Spleen (tissue), 13 donors: ENCODE measurements at places on chromosomes 11 and 22. TPM values are rescaled to one million over a fixed set of nuclear protein-coding genes. Genes with fewer than 3 reads are reported as not detected.

DNA sequence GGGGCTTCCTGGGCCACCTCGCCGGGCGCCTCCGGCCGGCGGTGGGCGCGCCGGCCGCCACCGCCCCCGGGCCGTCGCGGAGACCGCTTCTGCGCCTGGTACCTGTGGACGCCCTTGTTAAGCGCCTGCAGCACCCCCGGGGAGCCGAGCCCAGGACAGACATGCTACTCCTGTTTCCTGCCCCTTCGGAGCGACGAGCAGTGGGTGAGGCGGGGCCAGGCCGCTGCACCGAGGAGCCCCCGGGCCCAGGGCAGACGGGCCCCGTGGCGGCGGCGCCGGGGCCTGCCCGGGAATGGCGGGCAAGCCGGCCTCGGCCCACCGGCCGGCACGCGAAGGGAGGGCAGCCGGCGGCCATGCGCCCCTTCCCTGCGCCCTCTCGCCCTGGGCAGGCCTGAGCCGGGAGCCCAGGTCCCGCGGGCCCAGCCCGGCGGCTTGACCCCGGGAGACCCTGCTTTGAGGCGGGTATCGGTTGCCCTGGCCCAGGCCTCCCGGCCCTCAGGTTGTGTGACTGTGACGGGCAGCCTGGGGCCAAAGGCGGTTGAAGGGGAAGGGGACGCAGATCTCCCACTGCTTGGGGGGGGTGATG is 789 bp upstream of the KDM2A start:
- DNase-seq = no peak

GRCh38 chr11:45766469-45766868 is 38.5 kb upstream of the SLC35C1 start:
- DNase-seq = no peak

GRCh38 chr11:21710809-21711208 is 482.1 kb upstream of the ANO5 start:
- no peak for DNase-seq

DNA sequence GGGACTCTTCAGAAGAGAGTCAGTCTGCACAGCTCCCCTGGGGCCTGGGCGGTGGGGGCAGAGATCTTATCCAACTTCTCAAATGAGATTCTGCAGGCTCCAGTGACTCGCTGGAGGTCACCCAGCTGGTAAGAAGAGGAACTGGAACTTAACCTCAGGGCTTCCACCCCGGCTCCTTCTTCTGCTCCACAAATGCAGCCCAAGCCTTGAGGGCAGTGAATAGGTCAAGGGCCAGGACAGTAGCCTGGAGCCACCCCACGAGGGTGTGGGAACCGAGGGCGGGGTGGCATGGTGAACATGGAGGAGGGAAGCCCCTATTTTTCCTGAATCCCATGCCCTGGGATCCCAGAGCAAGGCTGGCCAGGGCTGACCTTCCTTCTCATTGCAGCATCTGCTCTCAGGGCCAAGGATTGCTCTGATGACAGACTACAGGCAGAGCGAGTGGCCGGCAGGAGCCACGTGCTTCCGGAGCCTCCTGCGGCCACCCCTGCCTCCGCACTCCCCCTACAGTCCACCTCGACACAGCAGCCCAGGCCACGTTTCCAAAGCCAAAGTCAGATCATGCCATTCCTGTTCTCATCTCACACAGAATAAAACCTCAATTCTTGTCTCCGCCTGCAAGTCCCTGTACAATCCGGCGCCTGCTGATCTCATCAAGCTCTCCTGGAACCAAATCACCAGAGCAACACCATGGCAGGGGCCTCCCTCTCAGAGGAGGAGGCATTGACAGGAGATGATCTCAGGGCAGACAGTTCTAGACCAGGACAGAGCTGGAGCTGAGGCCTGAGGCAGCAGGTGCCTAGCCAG is 21.1 kb upstream of the UPK3A start:
- peak; percentile 90 for DNase-seq

DNA sequence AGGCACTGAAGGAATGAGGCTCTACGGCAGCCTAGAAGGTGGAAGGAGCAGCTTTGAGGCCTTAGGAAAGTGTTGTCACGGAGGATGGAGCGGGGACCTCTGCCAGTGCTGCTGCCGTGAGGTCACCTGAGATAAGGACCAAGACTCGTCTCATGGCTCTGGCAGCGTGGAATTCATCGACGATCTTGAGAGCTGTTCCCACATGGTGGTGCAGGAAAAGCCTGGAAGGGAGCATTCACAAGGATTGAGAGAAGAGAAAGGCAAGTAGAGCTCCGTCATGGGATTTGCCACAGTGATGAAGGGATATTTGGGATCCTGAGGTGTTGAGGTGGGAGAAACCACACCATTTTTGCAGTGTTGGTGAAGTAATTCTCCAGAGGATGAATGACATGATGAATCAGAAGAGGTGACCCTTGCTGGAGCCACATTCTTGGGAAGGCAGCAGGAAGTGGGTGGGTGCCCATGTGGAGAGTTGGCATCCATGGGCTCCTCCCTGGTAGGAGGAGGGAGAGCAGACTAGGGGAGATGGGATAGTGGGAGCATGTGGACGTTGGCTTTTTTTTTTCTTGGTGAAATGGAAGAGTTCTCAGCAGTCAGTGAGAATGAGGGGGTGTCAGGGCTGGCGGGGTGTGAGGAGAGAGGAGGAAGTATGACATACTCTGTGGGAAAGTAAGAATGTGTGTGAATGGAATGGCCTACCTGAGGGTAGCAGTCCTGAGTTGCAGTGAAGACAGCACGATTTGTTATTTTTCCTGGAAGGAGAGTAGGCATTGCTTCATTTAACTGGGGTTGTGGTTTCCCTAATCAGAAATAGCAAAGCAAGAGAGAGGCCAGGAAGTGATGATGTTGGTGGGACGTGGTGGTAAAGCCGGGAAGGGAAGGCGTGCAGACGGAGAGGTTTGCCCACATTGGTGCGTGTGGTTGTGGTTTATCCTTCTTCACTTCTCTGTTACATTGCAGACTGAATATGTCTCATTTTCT is 11.1 kb downstream of the PPP6R3 start:
- peak; percentile 43 for DNase-seq

DNA sequence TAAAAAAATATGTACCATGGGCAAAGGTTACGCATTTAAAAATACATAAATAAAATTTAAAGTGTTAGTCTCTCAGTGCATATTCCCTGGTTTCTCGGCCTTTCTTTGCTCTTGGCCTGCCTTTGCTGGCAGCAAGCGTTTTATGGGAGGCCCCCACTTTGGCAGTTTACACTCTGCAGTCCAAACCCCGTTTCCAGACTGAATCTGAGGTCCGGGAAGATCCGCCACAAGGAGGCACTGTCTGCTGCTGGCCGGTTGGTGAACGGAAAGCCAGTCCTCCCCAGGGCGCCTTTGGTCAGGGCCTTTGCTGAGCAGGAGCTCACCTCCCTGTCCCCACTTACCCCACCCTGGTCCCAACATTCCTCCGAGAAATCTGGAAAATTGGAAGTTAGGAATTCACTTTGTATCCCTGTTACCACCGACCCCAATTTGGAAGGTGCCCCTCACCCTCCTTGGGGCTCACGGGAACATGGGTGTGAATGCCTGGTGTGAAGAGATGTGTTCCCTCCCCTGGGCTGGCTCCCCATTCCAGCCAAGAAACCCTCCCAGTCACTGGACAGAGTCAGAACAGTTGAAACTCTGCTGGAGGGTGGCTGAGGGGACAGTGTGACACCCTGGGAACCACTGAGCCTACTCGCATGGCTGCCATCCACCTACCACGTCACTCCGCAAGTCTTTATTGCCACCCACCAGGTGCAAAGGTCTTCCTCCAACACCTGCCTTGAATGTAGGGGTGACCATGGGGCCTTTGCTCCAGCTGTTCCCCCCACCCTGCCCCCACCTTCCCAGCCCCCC is 9.4 kb upstream of the SF1 start:
- DNase-seq = peak; percentile 90

DNA sequence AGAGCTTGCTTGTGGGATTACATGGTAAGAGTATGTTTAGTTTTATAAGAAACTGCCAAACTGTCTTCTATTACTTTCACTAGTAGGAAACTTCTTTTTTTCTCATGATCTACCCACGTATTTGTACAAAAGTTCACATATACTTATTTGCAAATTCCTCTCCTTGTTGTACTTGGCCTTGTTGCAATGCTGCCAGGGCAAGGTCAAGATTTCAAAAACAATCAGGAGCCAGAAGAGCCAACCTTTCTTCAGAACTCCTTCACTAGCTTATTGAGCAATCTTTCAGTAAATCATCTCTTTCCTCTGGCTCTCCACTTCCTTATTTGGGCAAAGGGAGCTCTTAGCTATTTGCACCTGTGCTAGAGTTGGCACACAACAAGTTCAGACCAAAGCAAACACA is 9.7 kb downstream of the SRSF8 start:
- no peak for DNase-seq

DNA sequence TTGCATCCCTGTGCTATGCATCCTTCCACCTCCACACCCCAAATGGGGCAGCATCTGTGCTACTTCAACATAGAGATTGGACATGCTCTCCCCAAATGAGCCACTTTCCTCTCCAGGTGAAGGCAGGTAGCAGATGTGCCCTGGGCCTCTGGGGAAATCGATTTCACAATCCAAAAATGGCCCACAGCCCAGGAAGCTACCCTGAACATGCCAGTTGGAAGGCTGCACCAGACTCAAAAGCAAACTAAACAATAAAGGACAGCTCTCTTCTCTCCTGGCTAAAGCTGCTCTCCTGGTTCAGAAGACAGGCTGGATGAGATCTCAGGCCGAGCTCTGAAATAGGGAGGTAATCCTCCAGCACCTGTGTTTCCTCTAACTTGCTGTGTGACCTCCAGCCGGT is 19.7 kb downstream of the ISX start:
- no peak for DNase-seq

- DNase-seq = no peak
Observed at GRCh38 chr11:74388678-74389327, 9.4 kb downstream of the PGM2L1 start.

- peak; percentile 58 for DNase-seq
Observed at GRCh38 chr11:69463181-69463994, 18.1 kb upstream of the LINC01488 start.

GRCh38 chr11:73219396-73220285 is 1.6 kb downstream of the P2RY2 start:
- DNase-seq = peak; percentile 64

DNA sequence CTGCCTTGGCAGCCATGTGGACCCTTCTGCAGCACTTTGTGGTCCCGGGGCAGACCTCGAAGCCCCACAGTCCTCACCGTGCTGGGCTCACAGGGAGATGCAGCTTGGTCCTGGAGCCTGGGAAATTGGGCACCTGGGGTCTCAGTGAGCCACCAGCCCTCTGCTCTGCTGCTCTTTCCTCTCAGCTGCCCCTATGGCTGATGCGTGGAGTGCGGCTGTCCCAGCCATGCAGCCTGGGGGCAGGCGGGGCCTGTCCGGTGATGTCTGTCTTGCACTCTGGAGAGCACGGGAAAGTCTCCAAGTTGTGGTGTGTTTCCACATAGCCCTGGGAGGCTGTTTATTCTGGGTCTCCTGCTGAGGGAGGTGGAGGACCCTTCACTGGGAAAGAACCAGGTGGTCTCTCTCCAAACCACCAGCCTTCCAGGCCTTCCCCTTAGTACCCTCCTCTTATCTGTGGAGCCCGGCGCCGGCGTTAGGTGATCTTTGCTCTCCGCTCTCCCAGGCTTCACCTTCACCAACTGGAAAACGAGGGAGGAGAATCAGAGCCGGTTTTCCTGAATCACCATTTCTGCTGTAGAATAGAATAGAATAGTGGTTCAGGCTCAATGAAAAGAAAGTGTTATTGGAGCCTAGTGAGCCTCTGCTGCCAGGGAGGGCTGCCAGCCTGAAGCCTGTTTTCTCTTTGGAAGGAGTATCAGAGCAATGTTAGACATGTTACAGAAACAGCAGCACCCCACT is 41.2 kb upstream of the GRAMD4 start:
- peak; percentile 72 for DNase-seq

DNA sequence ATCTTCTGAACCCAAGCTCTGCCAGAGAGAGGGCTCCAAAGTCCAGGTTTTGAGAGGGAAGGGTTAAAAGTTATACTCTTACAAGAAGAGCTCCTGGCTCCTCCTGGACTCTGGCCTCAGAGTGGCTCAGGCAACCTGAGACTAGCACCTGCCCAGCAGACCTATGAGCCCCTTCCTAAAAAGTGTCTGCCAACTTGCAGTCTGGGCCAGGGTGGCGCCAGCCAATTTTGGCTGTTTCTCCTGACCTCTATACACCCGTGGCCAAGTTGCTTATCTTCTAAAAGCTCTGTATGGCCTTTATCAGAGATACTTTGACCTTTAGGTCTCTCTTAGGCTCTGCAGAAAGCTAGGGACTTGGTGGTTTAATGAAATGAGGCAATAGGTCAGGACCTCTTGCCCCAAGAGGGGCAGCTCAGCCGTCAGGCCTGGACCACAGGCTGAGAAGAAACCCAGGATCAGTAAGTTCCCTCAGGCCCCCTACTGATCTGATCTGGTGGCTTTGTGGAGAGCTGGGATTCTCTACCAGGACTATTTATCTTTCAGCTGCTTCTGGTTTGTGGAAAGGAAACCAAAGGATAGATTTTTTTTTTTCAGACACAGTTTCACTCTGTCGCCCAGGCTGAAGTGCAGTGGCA is 10.3 kb upstream of the UCP3 start:
- DNase-seq = no peak

DNA sequence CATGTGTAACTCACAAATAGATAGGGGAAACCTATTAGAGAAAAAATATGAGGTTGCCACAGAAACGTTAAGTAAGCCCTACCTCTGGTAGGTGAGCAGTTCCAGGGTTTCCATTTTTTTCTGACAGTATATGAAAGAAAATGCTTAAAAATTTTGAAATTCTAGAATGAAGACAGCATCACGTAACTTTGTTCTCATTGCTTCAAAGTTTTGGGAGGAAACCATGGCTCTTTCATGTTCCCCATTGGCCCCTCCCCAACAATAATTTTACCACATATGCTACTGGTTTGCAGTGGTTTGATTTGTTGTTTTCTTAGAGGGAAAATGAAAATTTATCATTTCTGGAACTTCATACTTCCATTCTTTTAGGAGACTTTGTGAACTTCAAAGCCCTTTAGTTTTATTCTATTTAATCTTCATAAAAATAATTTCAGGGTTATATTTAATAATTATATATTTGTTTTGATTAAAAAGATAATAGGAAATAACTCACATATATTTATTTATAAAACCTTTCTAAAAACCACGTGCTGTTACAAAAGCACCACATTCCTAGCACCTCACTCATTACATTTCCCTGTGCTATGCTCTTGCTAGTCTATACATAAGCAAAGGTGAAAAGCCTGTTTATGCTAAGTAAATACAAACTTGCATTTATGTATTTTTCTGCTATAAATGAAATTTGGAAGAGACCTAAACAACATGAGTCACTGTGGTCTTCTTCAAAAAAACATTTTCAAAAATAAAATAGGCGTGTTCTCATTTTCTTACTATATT is 113.4 kb downstream of the CASP12 start:
- no peak for DNase-seq

DNA sequence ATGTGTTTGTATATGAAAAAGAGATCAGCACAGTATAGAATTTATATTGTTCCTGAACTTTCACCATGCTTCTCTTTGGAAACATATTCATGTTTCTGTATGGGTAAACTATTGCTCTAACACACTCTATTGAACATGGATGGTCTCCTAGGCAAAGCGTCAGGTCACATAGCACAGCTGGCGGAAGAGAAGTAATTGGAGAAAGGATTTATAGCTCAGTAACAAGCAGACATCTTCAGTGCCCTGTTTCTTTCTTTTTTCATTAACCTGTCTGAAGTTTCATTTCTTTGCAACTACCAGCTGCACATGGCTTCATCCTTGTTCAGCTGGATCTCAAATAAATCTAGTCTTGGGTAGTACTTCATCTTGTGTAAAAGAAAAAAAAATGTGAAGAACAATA is 84.4 kb upstream of the TRPC6 start:
- no peak for DNase-seq

Gene PANX3
- total RNA-seq = not detected

Gene MUC15
- not detected for total RNA-seq

Gene SMC1B
- total RNA-seq = not detected
